ENCODE measurements at places on chromosomes 13 and 19. TPM values are rescaled to one million over a fixed set of nuclear protein-coding genes. Genes with fewer than 3 reads are reported as not detected.

DNA sequence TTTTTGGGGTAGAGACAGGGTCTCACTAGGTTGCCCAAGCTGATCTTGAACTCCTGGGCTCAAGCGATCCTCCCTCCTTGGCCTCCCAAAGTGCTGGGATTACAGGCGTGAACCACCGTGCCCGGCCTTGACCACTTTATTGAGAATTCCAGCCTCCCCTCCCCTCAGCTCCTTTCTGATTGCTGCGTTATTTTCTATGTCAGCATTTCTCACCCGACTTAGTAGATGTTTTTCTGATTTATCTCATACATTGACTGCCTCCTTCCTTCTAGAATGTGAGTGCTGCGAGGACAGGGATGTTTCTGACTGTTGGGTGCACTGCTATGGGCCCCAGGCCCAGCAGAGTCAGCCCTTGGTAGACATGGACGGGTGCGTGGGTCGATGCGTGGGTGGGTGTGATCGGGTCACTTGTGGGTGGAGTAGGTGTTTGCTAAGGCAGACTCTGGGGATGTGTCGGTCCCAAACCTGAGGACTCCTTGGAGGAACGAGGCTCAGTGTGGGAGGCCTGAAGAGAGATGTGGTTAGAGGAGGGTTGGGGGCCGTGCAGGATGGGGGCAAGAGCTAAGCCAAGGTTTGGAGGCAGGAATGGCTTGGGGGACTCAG lies 34.2 kb upstream of the NCCRP1 start:
- H3K4me1 ChIP-seq: peaks cover 7% of the 10 kb centered on the region
- H3K27me3 ChIP-seq: no peaks in the 10 kb centered on the region
- H3K36me3 ChIP-seq: no peaks in the 10 kb centered on the region
- no peak overlapping the region for H3K27ac ChIP-seq
- no peak for DNase-seq

DNA sequence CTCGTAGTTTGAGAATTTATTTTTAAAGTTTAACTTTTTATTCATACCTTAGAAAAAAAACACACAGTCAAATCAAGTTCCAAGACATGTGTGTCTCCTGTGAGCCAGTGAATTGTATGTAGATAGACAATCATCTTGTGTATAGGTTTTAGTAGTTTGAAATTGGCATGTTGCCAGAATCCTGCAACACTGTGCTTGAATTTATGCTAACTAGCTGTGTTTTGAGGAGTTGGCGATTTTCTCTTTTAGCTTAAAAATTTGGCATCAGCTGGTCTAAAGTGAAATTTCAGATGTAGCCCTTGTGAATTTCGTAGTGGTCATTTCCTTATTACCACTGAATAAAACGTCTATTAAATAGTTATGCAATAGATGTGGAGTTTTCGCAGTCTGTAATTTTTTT lies 213.2 kb downstream of the ATP8A2 start:
- H3K27me3 ChIP-seq: peaks cover 25% of the 10 kb centered on the region
- H3K27ac ChIP-seq: no peak overlapping the region
- no peak overlapping the region for H3K4me3 ChIP-seq
- no peaks in the 10 kb centered on the region for H3K4me1 ChIP-seq
- H3K36me3 ChIP-seq: no peaks in the 10 kb centered on the region

- H3K27me3 ChIP-seq: no peaks in the 10 kb centered on the region
- H3K36me3 ChIP-seq: peaks cover 9% of the 10 kb centered on the region
- H3K4me3 ChIP-seq: no peak overlapping the region
Observed at GRCh38 chr13:94414708-94415107, 64.8 kb downstream of the DCT start.

DNA sequence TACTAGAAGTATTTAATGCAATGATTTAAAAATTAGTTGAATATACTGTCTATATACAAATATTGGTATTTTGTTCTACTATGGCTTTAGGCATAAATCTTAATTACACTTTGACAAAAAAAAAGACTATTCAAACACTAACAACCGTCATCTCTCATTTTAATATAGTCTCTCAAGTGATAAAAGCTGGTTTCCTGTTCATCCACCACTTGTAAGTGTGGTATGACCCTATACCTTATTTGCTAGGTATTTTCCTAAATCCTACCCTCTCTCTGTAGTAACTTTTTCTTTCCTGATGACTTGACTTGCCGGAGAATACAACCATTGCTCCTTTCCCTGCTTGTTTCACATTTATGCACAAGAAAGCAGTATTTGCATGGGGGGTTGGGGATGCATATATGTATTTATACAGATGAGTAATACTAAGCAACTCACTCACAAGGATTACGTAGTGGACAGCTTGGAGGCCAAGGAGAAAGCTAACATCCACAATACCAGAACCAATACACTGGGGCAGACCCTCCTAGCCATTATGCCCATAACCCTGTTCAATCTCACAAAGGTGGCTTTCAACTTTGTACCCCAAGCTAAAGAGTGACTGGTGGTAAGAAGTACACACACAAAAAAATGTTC lies 12.7 kb upstream of the EFNB2 start:
- H3K27ac ChIP-seq: no peak overlapping the region
- no peak for DNase-seq
- peaks cover 15% of the 10 kb centered on the region for H3K4me1 ChIP-seq
- no peak overlapping the region for H3K4me3 ChIP-seq

GRCh38 chr13:28753946-28754345 lies 35.2 kb upstream of the SLC46A3 start:
- H3K4me3 ChIP-seq: no peak overlapping the region
- peaks cover 24% of the 10 kb centered on the region for H3K4me1 ChIP-seq
- H3K27ac ChIP-seq: no peak overlapping the region
- H3K27me3 ChIP-seq: peaks cover 5% of the 10 kb centered on the region
- DNase-seq: no peak
- peaks cover 2% of the 10 kb centered on the region for H3K36me3 ChIP-seq

DNA sequence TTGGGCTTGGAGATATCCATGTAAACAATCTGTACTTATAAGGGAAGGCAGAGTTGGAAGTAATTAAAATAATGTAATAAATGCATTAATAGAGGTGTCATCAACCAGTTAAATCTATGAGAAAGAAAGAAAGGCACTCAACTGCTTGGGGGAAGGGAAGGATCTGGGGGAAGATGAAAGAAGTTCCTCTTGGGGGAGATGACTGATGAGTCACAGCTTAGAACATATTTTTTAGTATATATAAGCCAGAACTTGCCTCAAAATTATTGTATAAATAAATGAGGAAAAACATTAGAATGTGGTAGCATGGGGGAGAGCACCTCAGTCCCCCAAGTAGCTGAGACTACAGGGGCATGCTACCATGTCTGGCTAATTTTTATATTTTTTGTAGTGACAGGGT lies 205.8 kb downstream of the GGACT start:
- no peak for DNase-seq
- peaks cover 4% of the 10 kb centered on the region for H3K4me1 ChIP-seq
- no peak overlapping the region for H3K27ac ChIP-seq
- H3K36me3 ChIP-seq: peaks cover 20% of the 10 kb centered on the region

Gene PSG3
- total RNA-seq: not detected

GRCh38 chr13:29835280-29836061 lies 14.9 kb downstream of the UBL3 start:
- no peak overlapping the region for H3K27ac ChIP-seq
- peaks cover 10% of the 10 kb centered on the region for H3K36me3 ChIP-seq
- no peaks in the 10 kb centered on the region for H3K27me3 ChIP-seq
- H3K4me3 ChIP-seq: no peak overlapping the region
- peak; percentile 41 for DNase-seq
- H3K4me1 ChIP-seq: peaks cover 8% of the 10 kb centered on the region

GRCh38 chr13:83183439-83184149 lies 698.7 kb downstream of the SLITRK1 start:
- H3K36me3 ChIP-seq: no peaks in the 10 kb centered on the region
- H3K27ac ChIP-seq: no peak overlapping the region
- H3K4me1 ChIP-seq: no peaks in the 10 kb centered on the region
- no peak for DNase-seq
- no peak overlapping the region for H3K4me3 ChIP-seq

DNA sequence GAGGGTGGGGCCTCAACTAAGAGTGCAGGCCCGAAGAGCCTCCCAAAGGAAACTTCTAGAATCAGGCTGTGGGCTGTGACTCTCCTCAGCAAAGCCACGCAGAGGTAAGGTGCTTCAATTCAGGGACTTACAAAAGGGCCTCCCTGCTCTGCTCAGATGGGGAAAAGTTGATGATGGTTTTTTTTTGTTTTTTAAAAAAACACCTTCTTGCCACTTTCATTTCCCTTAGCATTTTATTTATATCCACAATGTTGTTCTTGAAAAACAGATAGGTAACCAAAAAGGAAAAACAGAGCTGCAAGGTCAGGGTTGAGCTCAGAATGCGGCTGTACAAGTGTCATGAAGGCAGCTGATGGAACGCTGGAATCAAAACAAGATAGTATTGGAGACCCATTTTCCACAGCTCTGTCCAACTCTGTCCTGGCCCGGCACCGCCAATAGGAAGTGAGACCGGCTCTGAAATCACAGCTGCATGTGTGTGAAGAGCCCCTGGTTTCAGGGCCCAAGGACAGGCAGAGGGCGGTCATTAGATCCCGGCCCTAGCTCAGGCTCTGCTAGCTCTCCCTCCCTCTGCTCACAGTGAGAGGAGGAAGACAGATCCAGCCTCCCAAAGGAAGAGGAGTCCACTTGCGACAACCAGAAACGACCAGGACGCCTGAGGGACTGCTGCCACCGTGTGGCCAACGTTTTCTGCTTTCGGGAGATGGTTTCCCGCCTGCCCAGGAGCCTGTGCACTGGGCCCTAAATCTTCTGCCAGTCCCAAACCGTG lies 58.3 kb downstream of the KLF2 start:
- H3K27me3 ChIP-seq: no peaks in the 10 kb centered on the region
- H3K4me1 ChIP-seq: peaks cover 38% of the 10 kb centered on the region
- H3K27ac ChIP-seq: peak overlapping the region; percentile 15
- peak overlapping the region; percentile 53 for H3K4me3 ChIP-seq

DNA sequence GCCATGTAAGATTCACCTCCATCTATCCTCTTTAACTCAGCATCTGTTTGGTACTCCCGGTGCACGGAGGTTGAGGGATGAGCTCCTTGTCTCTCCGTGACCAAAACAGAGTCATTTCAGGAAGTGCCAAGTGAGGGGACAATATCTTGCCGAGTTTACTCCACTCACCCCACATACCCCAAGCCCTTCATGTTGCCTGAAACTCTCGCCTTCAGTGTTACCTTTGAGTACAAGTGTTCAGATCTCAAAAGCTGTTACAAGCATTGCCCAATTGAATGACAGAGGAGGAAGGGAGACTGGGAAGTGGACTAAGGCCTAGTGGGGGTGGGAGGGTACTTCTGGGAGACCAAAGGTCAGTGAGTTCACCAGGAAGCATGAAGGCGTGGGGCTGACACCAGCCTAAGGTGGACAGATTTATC lies 6.0 kb upstream of the SIGLEC12 start:
- H3K27me3 ChIP-seq: peaks cover 12% of the 10 kb centered on the region
- no peak overlapping the region for H3K4me3 ChIP-seq
- no peaks in the 10 kb centered on the region for H3K36me3 ChIP-seq
- no peak for DNase-seq
- H3K4me1 ChIP-seq: peaks cover 21% of the 10 kb centered on the region

Gene KLK2
- total RNA-seq: 0.75 TPM

DNA sequence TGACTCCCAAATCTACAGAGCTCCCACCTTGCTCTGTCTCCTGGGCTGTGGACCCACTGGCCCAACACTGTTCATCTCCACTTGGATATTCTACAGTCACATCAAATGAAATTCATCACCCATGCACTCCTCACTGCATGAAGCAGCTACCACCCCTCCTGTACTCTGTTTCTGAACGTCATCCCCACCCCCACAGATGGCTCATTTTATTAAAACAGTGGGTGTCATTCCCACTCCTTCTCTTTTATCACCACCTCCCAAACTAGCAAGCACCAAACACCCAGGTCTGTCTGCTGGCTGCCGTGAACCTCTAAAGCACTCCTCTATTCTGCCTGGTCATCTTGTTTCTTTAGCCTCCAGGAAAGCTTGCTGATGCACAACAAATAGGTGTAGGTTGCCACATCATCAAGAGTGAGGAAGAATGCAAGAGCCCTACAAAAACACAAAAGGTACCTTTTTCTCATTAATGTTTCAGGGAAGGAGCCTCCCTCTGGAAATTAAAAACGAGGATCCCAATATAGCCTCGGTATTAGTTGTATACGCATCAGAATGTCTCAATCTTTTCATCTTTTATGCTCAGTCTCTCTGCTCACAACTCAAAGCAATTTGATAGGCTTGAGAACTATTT lies 91.8 kb downstream of the MIPEP start:
- no peaks in the 10 kb centered on the region for H3K27me3 ChIP-seq
- no peak for DNase-seq

DNA sequence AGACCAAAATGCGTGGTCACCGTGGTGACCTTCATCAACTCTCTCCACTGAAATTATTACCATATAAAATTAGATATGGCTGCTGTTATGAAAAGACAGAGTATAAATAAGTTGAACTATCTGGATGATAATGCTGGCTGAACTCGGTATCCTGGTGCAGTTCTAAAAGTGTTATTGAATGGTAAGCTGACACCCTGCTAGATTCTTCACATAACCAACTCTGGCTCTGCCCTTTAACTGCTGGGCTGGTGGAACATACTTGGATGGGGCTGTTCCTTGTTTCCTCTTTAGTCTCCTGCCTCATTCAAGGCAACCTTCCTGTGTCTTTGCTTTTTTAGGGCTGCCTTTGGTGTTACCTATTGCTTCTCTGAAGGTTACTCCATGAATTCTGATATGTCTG lies 106.9 kb downstream of the FGF9 start:
- no peak for DNase-seq
- H3K27ac ChIP-seq: no peak overlapping the region
- no peaks in the 10 kb centered on the region for H3K4me1 ChIP-seq
- H3K27me3 ChIP-seq: peaks cover 2% of the 10 kb centered on the region
- H3K36me3 ChIP-seq: no peaks in the 10 kb centered on the region
- H3K4me3 ChIP-seq: no peak overlapping the region

- no peaks in the 10 kb centered on the region for H3K27me3 ChIP-seq
- no peak for DNase-seq
- H3K4me3 ChIP-seq: no peak overlapping the region
- no peak overlapping the region for H3K27ac ChIP-seq
- H3K36me3 ChIP-seq: no peaks in the 10 kb centered on the region
- no peaks in the 10 kb centered on the region for H3K4me1 ChIP-seq
Observed at GRCh38 chr13:71464686-71465085, 402.3 kb downstream of the DACH1 start.

DNA sequence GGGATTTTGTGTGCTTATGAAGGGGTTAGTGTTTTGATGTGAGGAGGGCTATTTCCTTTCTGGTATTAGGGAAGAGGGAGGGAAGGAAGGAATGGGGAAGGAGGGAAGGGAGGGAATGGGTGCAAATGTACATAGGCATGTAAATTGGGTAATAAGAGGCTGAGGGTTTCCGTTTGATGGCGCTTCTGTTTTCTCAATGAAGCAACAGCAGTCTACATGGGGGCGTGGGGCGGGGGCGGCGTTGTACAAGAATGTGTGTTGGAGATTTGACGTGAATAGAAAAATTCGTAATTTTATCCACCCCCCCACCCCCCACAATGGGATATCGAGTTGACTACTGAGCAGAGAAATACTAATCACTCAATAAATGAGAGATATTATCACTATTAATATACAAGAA lies 52.5 kb downstream of the PDS5B start:
- peaks cover 28% of the 10 kb centered on the region for H3K4me1 ChIP-seq
- H3K36me3 ChIP-seq: no peaks in the 10 kb centered on the region
- H3K27ac ChIP-seq: no peak overlapping the region
- no peak overlapping the region for H3K4me3 ChIP-seq
- DNase-seq: no peak
